ENCODE measurements at places on chromosomes 7 and 10.

DNA sequence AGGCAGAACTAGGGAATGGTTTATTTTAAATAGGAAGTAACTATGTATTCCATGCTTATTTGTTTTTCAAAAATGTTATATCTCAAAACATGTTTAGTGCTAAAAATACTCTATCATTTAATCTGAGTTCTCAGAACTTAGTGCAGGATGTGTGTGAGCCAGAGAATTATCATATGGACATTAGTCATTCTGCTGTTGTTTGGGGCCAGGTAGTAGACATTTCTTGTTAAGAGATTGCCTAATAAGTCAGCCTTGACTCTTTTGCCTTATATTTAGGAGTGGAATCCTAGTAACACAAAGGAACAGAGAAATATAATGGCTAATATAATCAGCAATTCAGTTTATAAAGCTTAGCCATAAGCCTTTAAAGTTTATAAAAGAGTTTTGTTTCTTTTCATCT is 149.8 kb downstream of the CCSER2 start:
- DNase-seq = no peak

DNA sequence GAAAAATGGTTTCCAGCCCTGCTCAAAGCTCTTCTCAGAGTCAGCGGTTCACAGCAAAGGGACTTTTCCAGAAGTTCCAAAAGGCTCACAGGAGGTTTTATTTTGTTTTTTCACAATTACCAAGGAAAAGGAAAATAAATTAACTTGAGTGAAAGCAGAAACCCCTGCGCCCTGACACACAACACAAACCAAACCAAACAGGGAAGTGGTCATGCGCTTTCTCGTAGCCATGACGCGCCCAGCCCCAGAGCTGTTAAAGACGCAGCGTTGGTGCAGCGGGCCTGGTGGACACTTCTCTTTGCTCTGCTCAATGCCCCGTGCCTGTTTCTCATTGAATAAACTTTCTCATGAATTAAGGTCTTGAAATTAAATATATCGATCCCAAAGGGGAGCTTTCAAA is 134.4 kb upstream of the LYZL2 start:
- no peak for DNase-seq

DNA sequence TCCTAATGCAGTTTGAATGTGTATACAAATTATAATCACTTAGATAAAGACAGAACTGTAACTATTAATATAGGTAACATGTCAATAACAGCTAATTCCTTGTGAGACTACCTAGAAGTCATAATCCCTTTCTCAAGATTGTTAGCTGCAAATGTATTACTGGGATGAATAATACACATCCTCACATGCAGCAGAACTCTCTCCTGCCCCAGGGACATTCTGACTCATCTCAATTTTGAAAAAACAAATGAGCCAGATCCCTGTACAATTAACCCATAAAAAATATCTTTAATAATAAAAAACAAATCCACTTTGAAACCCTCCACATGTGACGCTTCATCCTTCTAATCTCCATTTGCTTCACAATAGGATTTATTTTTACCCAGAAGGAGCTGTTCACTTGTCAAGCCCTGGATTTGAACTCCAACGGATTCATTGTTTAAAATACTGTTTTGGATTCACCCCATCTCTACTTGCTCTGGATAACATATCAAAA is 428.4 kb upstream of the TEX47 start:
- DNase-seq = no peak

- no peak for DNase-seq
These were observed 28.8 kb downstream of the TOMM7 start for GRCh38 chr7:22793593-22794462.

DNA sequence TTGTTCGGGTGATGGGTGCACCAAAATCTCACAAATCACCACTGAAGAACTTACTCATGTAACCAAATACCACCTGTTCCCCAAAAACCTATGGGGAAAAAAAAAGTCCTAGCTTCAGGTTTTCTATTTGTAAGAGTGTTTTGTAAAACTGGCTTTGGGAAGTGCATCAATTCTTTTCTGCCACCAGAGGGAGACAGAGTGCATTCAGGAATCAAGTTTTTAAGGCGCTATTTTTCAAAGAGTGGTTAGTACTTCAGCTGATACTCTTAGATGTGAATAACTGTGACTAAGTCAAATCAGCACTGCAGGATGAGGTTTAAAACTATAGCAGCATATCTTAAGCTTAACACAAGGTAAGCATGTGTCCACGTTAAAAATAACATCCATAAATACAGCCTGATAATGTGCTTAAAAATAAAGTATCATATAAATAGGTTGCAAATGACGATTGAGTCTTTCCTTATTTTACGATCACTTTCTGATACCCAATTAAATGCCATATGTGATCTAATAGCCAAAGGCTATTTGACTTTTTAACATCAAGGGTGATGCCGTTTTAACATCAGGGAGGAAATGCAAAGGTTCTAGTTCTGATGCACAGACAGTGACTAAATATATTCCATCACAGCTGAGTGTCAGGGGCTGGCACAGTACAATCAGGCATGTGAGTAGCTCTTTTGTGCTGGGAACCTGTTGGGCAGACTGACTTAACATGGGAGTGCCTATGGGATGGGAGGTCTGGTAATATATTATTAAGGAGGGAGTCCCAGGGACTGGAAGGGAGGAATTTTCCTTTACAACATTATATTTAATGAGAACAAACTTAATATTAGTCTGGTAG is 10.6 kb upstream of the LYZL2 start:
- DNase-seq = no peak

DNA sequence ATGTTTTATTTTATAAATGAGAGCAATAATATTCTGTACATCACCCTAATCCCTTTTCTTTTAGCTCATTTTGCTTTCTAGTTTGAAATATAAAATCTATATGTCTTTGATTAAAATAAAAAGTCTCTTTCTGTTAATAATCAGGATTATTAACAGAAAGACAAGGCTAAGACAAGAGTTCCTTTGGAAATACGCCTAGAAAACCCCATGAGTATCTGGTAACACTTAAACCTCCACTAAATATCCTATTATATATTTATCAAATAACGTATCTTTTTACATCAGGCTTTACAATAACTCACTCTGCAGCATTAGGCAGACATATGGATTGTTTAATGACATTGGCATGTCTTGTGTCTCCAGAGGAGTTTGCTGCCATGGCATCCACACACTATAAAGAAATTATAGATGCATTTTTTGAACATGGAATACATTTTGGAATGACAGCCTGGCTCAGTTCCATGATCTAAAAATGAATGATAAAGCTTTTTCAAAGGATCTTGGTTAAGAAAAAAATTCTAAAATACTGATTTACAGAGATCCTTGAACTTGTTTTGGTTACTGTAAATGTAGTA is 98.7 kb downstream of the TMEM26 start:
- no peak for DNase-seq

- peak; percentile 30 for DNase-seq
These were observed 209.2 kb downstream of the SNX10 start for GRCh38 chr7:26500749-26501352.

DNA sequence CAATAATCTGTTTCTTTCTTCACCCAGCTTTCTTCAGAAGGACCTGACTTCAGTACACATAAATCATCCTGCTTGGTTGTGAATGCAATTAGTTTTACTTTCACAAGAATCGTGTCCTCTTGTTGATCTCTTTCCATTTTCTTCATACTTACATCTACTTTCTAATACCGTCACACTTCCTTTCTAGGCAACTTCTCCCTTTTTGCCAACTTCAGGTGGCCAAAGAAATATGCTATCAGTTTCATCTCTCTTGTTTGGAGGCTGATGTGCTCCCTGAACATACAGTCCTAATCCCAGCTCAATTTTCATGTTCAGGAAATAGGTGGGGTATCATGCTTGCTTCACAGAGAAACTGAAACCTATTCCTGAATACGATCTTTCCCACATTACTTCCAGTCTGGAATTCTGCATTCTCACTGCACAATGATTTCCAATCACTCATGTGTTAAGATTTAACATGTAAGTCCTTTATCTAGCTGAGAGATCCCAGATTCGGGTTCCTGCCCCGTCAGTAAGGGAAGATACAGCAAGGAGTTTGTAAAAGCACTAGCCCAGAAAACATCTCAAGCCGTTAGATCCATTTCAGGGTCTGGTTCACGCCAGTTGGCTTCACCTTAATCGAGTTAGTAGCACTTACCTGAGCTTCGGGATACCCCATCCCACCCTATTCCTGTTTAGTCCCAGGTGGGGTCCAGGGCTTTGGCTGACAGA is 994 bp downstream of the SLC25A28 start:
- DNase-seq = no peak

DNA sequence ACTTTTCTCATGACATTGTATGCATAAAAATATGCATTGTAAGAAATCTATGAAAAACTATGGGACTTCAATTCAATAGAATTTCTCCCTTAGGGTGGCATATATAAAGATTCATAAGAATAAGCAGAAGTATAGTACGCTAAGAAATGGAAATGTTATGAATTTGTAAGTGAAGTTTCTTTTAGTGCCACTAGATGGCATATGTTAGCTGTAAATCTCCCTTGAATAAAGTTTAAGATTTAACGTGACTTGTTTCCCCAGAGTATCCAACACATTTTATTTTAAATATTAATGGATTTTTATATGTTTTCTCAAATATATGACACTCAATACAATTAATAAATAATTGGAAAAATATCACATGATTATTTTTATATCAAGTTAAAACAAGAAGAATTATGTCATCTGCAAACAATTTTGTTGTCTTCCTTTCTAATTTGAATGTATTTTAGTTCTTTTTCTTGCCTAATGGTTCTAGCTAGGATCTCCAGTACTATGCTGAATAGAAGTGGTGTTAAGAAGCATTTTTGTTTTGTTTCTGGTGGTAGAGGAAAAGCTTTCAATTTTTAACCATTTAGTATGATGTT is 287.2 kb downstream of the HGF start:
- peak; percentile 16 for DNase-seq

- no peak for DNase-seq
These were observed 20.0 kb downstream of the THNSL1 start for GRCh38 chr10:25036381-25036780.

- no peak for DNase-seq
These were observed 40.1 kb upstream of the RET start for GRCh38 chr10:43036481-43037428.

DNA sequence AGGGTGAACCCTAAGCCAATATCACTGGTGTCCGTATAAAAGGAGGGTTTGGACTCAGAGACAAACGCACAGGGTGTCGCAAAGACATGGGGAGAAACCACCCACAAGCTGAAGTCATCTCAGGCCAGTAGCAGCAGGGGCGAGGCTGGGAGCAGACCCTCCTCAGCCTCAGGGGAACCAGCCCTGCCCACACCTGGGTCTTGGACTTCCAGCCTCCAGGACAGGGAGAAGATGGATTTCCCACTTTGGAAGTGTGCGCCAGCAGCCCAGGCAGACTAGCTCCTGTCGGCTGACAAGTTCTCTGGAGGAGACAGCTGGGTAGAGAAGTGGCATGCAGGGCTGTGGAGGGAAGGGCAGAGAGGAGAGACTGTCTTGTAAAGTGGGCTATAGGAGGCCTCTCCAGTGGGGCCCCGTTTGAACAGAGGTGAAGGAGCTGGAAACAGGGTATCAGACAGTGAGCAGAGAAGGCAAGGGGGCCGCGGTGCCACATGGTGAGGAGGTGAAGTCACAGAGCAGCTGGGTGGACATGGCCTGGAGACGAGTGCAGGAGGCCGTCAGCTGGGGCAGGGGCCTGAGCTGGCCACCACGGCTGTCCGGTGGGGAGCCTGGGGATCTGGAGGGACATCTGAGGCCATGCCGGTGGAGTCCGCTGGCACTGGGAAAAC is 475.6 kb downstream of the PTPRN2 start:
- no peak for DNase-seq

DNA sequence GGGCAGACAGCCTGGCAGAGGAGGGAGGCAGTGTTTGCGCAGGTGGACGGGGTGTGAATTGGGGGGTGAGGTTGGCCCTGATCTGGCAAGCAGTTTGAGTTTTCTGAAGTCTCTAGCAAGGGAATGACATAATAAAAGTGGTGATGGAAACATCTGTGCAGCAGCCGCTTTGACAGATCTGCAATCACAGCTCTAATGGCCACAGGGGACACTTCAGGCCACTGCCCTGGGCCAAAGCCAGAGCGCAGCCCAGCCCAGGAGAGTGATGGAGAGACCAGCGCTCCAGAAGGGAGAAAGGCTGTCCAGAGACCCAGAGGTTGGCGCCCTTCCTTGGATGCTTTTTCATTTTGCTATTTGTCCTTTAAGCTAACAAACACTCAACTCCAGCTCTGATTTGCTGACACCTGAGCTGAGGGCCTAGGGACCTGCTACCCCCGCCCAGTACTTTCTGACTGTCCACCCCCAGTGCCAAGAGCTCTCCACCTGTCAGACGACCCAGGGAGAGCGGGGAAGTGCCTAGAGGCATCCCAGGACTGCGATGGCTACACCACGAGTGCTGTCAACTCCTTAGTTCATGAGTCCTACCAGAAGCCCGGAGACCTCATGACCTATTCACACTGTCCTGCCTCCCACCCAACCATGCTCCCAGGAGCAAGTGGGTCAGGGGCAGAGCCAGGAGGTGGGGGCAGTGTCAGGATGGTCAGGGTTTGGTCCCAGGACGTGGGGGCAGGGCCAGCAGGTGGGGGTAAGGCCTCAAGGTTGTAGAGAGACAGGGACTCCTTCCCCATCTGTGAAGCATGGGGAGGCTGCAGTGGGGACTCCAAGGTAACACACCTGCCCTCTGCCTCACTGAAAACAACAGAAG is 112.6 kb downstream of the PRKAG2 start:
- no peak for DNase-seq

GRCh38 chr10:5631936-5632335 is 34.5 kb downstream of the ASB13 start:
- no peak for DNase-seq

DNA sequence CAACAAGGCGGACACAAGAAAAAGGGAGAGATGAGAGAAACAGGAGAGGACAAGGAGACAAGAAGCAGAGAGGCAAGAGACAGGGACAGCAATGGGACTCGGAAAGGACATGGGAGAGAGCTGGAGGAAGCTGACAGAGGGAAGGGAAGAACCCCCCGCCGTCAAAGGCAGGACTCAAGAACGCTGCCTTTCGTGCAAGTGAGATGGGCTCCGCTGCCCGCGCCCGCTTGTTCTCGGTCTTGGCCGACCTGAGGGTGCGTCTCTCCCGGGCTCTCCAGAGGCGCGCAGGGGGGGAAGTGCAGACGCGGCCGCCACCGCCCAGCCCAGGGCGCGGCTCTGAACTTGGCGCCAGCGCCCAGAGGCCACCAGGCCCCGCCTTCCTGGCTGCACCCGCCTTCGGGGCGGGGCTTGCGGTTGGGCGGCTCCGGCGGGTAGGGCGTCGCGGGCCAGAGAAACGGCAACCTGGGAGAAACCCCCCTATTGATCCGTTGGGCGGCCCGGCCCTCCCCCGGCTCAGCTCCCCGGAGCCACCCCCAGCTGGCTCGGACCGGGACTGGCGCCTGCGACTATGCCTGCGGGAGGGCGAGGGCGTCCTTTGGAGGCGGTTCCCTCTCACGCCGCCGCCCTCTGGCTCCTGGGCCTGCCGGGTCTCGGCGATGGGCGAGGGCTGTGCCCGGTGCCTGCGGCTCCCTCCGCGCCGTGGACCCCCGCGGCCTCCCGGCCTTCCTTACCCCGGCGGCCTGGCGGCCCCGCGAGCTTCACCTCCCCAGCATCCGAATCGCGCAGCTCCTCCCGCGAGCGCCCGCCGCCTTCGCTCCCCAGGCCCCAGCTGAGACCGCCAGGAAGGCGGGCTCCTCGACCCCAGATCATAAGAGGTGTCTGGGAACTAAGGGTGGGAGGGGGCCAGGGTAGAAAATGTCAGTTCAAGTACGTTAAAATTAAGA is 2.2 kb upstream of the ANTXRL start:
- DNase-seq = peak; percentile 70

GRCh38 chr7:81816312-81816711 is 46.5 kb upstream of the HGF start:
- no peak for DNase-seq

Data from NCI-H1105 (cell line).